ENCODE measurements at places on chromosomes 3 and 15.

DNA sequence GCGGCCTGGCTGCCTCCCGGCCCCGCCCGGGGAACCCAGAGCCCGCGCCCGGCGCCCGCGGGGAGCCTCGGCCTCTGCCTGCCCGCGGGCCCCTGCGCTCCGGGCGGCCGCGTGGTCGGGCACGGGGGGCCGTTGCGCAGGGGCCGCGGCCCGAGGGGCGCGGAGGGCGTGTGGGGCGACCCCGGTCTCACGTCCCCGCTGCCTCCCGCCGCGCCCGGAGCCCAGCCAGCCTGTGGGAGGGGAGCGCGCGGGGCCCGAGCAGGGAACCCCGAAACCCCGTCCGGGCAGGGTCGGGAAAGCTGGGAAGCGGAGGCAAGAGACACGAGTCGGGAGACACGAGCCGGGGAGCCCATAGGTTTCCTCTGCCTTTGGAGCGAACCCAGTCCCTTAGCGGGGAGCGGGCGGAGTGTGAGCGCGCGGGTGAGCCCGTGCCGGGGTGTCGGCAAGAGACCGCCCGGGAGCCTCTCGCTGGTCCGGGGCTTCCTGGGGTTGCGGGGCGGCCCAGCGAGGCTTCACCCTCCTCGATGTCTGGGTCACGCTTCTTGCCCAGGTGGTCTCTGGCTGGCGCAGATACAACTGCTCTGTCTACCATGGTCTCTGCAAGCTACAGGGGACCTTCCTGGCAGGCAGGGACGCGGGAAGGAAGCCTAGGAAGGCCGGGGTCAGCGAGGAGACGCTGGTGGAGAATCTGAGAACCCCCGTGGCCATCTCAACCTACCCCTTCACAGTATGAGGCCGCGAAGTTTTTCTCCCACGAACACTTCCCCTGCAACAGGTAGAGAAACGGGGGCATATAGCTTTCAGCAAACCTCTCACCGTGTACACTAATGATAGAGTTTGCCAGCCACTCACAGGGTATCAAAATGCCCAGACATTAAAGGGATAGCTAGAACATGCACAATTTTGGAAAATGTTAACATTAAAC lies 586 bp downstream of the LRRK1 start:
- DNase-seq, result no peak

GRCh38 chr3:119630880-119631329 lies 29.5 kb downstream of the POPDC2 start:
- DNase-seq, result no peak

- no peak for DNase-seq
Observed at GRCh38 chr3:195451373-195452015, 8.7 kb upstream of the ACAP2 start.

DNA sequence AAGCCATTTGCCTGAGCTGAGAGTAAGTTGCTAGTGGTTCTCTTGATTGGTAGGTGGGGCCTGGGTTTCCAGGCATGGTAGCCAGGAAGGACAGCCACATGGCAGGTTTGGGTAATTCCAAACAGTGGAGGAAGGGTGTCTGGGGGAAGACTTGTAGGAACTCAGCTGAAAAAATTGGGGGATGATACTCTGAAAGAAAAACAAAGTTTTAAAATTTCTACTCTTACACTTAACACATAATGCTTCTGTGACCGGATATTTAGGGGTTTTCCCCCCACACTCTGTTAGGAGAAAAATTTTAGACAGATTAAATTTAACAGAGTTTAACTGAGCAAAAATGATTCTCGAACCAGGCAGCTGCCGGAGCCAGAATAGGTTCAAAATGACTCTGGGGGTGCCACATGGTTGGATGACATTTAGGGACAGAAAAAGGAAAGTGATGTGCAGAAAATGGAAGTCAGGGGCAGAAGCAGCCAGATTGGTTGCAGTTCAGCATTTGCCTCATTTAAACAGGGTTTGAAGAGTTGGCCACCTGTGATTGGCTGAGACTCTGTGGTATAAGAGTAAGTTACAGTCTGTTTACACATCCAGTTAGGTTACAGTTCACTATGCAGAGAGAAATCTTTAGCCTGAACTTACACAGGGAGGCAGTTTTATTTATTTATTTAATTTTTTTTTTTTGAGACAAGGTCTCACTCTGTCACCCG lies 8.1 kb downstream of the B2M start:
- DNase-seq, result no peak

DNA sequence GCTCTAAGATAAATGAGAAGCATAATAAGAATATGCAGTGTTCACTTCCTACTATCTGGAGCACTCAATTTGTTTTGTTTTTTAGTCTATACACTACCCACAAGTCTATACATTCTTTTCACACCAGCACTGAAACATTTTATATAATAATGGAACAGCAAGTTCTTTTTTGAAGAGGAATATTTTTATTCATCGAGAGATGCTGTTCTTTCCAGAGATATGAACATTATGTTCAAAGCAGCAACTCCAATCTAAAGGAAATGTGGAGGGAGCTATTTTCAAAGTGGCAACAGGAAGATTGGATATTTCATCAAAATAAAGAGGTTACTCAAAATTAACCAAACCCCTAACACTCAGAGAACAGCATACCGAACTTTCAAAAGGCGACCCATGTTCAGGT lies 16.4 kb upstream of the PYDC2 start:
- no peak for DNase-seq

DNA sequence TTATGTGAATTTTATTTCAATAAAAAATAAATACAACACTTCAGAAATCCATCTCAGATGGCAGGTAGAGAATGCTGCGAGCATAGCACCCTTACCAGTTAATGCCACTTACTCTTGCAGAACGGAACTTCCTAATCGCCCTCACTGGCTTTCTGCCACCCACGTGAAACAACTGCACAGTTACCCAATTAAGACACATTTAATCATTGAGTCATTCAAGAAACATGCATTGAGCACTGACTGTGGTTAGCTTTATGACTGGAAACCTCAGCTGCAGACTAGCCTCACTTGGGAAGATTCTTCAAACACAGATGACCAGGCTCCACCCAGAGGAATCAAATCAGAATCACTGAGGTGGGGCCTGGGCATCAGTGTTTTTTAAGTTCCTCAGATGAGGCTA lies 5.6 kb upstream of the MFGE8 start:
- DNase-seq, result no peak

- no peak for DNase-seq
Observed at GRCh38 chr15:66620744-66621344, 55.0 kb upstream of the LCTL start.

DNA sequence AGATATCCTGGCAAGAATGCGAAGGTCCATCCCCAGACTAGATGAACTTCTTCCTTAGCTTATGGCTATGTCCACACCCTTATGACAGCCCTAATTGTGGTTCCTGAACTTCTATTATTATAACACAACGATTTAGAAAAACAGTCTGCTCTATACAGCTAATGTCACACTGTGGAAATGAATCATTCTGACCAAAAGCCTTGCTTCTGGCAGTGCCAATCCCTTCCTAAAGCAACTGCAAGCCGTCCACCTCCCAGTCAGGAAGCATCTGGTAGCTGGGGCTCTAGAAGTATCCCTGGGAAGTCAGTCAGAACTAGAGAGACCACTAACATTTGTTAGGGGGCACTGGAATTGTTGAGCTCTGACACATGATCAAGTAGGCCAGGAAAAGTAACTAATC lies 45.0 kb downstream of the MYO5A start:
- no peak for DNase-seq

DNA sequence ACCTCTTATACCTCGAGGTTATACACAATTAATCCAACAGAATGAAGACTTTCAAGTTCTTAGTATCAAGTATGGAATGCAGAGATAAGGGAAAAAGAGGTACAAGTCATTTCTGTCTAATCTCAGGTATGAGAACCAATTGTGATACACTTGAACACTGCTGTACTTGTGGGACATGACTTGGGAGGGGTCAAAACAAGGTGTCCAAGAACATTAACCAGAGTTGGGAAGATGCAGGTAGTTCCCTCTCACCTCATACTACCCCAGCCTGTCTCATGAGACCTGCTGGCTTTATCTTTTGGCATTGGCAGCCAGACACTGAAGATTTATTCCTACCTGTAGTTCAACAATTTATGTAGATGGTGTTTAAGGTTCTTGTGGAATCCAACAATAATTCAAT lies 209.7 kb downstream of the NR1D2 start:
- DNase-seq, result no peak

Measured in hippocampal formation (tissue), 2 donors.